ENCODE measurements at places on chromosomes 4 and X.
A peak's percentile ranks its signal among the peaks of the same experiment; 100 is the strongest.

DNA sequence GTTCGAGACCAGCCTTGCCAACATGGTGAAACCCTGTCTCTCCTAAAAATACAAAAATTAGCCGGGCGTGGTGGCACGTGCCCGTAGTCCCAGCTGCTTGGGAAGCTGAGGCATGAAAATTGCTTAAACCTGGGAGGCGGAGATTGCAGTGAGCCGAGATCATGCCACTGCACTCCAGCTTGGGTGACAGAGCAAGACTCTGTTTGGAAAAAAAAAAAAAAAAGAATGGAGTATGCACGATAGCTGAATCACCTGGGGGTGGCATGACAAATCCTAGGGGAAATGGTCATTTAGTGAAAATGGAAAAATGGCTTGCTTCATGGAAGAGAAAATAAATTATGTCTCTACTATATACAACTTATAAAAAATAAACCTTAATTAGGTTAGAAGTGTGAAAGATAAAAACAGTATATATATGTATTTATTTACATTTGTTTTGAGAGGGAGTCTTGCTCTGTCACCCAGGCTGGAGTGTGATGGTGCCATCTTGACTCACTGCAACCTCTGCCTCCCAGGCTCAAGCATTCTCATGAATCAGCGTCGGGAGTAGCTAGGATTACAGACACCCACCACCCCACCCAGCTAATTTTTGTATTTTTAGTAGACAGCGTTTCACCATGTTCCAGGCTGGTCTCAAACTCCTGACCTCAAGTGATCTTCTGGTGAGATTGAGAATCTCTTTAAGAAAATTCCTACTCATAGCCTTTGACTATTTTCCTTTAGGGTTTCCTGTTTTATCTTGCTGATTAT, 19.3 kb upstream of the ING2 start:
- no peak for DNase-seq

- no peak for DNase-seq
These were observed 168.8 kb upstream of the ZFP42 start for GRCh38 chr4:187826725-187827124.

DNA sequence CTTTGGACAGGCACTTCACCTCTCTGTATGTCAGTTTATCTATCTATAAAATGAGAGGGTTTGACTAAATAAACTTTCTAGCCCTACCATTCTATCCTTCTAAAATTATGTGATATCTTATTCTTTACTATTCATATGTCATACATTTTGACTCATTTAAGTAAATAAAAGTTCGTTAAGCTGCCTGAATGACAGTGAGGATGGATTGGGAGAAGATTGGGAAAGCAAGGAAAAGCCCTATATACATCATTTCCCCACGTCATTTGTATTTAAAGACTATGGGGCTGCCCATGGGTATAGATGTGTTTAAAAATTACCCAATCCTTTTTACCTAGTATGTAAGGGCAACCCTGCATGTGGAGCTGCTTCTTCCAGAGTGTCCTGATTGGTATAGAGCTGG, 5.3 kb downstream of the SLC16A2 start:
- DNase-seq: no peak

DNA sequence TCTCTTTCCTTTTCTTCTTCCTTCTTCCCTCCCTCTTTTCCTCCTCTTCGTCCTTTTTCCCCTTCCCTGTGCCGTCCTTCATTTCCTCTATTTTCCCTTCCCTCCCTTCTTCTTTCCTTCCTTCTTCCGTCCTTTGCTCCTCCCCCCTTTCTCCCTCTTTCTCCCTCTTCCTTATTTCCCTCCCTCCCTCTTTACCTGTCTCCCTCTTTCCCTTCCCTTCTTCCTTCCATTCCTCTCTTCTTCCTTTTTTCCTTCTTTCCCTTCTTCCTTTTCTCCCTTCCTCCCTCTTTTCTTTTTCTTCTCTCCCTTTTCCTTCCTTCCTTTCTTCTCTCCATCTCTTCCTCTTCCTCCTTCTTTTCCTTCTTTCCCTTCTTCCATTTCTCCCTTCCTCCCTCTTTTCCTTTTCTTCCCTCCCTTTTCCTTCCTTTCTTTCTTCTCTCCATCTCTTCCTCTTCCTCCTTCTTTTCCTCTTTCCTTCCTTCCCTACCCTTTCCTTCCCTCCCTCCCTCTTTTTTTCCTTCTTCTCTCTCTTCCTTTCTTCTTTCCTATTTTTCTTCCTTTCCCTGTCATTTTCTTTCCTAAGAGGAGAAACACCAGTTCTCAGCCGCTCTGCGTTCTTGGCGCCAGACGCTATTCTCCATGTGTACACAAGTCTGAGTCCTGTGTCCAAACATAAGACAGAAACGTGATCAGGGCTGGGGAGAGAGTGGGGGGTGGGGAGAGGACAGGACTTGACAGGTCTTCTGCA, 597.1 kb downstream of the MID1IP1 start:
- no peak for DNase-seq

- no peak for DNase-seq
These were observed 36.3 kb upstream of the GRPR start for GRCh38 chrX:16087076-16087475.

DNA sequence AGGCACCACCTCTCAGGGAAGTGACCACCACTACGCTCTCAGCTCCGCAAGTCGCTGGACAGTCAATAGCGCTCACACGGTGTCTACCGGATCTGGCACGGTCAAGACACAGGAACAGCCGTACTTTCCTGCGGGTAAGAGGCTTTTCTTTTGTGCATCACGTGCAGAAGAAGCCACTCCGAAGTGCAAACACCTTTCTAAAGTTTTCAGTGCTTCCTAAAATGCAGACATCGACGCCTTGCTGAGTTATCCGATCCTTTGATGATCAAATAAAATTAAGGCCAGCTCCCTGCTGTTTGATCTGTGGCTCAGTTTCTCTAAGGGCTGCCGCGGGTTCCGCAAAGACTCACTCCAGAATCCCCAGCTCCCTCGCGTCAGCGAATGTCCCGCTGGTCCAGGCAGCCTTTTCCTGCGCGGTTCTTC, 71.8 kb downstream of the FBXO8 start:
- DNase-seq: no peak

DNA sequence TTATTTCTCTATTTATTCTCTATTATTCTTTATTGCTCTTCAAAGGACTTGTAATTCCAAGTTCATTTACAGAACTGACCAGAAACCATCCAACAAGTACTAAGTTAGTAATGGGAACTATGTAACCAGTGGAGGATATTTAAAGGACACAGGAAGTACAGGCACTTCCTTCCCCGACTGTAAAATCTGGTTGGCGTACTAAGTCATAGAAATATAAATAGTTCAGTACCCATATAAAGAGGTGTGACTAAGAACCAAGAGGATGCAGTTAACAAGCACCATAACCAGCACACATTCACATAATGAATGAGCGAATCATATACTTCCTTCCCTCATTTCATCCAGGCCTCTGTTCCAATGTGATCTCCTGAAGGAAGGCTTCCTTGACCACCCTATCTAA, 3.6 kb upstream of the EIF4E start:
- no peak for DNase-seq

DNA sequence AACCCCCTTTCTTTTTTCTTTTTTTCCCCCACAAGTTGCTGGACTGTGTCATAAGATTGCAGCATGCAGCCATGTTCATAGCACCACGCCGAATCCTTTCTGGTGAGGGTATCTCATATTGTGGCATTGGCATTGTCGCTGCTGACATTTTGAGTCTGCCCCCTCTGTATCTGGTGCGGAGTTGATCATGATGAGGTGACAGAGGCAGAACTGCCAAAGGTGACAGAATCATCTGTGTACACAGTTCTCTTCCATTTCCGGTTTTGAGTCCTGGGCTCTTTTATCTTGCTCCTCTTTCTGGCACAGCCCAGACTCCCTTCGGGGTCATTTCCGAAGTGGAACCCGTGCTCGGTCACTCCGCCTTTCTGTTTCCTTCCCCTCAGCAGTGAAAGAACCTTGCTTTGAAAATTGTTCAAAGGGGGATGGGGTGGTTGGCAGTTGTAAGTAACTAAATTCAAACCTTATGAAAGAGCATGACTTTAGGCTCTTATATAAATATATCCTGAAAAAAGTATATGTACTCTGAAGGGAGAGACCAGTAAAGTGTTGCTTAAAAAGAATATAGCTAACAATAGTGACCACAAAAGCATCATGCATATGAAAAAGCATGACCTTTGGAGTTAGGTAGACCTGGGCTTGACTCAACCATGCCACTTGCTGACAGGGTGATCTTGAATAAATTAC, 55.0 kb upstream of the BMP2K start:
- DNase-seq: no peak

GRCh38 chr4:142043509-142043908, 407.1 kb downstream of the IL15 start:
- no peak for DNase-seq

DNA sequence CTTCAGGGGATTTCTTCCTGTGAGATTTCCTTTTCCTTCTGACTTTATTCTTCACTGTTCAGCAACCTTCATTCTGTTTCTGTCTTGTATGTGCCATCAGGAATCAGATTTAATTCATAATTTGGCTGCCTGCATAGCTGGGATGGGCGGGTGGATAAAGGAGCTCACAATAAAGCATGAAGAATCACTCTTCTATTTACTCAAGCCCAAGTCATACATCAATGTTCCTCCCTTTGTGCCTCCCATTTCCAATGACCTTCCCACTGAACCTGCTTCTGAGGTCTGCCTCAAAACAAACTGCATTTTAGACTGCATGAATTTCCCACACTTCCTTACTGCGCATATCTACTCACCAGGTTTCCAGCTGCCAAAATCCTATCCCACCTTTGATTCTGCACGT, 14.0 kb downstream of the PDGFC start:
- no peak for DNase-seq

DNA sequence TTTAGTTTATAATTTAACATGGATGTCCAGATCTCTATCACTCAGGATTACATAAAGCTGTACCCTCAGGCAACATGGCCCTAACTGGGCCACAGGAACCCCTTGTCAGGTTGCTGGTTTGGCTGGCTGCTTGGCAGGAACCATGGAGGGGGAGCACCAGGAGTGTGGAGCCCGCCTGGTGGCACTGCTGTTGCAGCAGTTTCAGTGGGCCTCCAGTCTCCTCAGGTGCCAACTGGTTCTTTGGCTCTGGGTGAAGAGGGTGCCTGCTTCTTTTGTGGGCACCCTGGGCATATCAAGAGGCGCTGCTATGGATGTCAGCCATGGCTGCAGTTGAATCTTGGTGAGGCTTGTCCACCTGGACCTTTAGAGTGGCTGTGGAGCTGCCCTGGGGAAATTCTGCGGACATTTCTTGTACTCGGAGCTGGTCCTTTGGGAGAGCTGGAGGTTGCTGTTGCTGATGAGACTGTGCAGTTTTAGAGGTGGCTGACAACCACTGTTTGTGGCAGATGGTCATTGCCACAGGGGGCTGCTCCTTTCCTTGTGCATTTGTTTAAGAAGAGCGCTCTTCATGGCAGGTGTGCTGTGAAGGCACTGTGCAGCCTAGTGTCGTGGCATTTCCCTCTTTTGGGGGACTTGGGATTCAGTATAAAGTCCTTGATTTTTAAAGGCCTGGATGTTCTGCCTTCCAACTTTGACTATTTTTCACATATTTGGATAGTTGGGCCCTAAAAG, 10.3 kb upstream of the SMIM14 start:
- DNase-seq: peak; percentile 17

GRCh38 chrX:723781-724180, 93.2 kb downstream of the SHOX start:
- DNase-seq: no peak

- no peak for DNase-seq
These were observed 35.6 kb downstream of the COMMD8 start for GRCh38 chr4:47427935-47428334.

- no peak for DNase-seq
These were observed 26.4 kb upstream of the EGF start for GRCh38 chr4:109886303-109886702.

- no peak for DNase-seq
These were observed 114.6 kb upstream of the SH3RF1 start for GRCh38 chr4:169385376-169385775.

DNA sequence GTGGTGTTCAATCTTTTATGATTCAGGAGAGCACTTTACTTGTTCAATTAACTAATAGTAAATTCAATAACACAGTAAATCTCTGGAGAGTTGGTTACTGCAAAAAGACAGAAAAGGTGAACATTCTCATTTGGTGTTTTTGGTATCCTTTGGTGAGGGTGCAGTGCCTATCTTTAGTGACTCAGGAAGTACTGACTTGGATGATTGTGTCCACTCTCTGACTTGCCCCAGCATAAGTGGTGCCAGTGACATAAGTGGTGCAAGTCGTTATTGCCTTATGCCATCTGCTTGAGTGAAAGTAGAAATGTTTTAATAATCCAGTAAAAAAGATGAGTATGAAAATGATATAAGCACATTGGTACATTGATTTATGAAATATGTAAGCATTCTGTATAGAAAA, 27.0 kb downstream of the GUCY1B1 start:
- no peak for DNase-seq

DNA sequence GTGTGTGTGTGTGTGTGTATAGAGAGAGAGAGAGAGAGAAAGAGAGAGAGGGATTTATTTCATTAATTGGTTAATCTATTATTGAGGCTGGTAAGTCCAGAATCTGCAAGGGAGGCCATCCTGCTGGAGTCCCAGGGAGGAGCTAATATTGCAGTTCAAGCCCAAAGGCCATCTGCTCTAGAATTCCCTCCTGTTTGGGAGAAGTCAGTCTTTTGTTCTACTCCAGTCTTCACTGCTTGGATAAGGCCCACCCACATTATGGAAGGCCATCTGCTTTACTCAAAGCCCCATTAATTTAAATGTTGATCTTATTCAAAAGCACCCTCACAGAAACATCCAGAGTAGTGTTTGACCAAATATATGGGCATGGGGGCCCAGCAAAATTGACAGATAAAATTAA, 317.5 kb upstream of the RASGEF1B start:
- DNase-seq: no peak

- DNase-seq: no peak
These were observed 104.6 kb upstream of the IGFBP7 start for GRCh38 chr4:57214654-57215411.

- DNase-seq: no peak
These were observed 136.4 kb upstream of the FAM9C start for GRCh38 chrX:13180807-13181206.

GRCh38 chr4:16814361-16814760, 84.1 kb downstream of the LDB2 start:
- no peak for DNase-seq

DNA sequence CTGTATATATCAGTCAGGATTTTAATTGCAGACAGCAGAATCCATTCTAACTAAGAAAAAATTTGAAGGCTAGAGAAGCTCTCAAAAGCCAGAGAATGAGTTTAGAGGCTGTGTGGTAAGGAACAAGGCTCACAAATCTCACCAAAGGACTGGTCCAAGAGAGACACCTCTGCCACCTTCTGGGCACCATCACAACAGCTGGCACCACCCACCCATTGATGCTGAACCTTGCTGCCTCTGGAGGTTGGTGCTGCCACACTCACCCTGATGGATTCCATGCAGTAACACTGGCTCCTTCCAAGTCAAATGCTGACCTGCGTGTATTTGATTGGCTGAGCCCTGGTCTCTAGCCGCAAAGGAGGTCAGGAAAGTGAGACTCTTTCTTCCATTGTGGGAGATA, 100.8 kb downstream of the BEND2 start:
- DNase-seq: no peak

DNA sequence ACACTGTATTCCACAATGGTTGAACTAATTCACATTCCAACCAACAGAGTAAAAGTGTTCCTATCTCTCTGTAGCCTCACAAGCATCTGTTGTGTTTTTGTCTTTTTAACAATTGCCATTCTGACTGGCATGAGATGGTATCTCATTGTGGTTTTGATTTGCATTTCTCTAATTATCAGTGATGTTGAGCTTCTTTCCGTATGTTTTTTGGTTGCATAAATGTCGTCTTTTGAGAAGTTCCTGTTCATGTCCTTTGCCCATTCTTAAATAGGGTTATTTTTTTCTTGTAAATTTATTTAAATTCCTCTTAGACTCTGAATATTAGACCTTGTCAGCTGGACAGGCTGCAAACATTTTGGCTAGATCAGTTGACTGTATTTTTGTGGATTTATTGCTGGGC, 78.2 kb downstream of the VSIG4 start:
- DNase-seq: no peak

Data from BE2C (cell line).